ENCODE measurements at places on chromosomes 3 and 15.

DNA sequence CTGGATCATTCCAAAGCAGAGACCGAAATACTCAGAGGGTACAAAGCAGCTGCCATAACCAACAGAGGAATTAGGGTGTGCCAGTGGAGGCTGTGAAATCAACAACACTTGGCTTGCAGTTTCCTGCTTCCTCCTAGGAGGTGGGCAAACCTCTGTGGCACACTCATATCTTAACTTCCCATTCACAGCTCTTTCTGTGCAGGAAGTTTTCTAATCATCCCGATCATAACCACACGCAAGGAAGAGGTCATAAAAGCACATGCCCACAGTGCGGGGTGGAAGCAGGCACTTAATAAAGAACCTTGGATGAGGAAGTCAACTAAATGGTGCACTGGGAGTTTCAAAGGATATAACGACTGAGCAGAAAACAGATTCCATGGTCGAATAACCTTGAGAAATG is 5.1 kb downstream of the SCAMP2 start:
- no peak for DNase-seq

DNA sequence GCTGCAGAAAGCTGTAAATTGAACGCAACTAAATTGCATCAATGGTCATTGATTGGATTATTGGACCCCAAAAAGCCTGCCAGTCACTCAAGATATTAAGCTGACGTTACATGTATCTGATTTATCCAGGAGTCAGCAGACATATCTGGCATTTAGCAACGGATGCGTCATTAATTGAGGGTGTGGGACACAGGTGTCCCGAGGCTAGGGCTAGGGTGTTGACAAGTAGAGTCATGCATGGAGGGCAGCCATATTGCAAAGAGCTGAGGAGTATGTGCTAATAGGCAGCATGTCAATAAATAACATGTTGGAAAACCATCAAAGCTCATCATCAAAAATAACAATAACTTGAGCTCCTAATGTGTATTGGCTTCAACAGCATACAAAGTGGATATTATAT is 234.5 kb upstream of the GOLGA6L4 start:
- no peak for DNase-seq

- DNase-seq, result peak; percentile 22
Observed at GRCh38 chr3:144437989-144438388, 466.4 kb downstream of the DIPK2A start.

DNA sequence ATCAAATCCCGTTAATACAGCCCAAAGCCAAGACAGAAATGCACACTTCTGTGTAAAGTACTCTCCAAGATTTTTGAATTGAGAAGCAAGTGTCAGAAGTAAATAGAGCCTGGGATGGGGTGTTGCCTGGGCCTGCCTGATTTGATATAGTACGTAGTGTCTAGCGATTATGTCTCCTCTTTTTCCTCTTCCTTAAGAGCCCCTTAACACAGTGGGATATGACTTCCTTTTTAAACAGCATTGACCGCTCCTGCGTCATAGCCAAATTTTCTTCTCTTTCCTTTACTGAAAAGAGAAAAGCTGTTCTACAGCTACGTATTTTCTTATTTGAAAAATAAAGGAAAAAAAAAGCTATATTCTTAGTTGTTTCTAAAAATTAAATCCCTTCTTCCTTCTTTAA is 97.7 kb downstream of the PLCL2 start:
- no peak for DNase-seq

- peak; percentile 79 for DNase-seq
Observed at GRCh38 chr3:41960826-41961750, 815 bp downstream of the ULK4 start.

- no peak for DNase-seq
Observed at GRCh38 chr3:21654241-21654640, 96.8 kb downstream of the ZNF385D start.
